CD4-positive, alpha-beta T cell (primary cell): ENCODE measurements at places on chromosomes 16 and 17.

DNA sequence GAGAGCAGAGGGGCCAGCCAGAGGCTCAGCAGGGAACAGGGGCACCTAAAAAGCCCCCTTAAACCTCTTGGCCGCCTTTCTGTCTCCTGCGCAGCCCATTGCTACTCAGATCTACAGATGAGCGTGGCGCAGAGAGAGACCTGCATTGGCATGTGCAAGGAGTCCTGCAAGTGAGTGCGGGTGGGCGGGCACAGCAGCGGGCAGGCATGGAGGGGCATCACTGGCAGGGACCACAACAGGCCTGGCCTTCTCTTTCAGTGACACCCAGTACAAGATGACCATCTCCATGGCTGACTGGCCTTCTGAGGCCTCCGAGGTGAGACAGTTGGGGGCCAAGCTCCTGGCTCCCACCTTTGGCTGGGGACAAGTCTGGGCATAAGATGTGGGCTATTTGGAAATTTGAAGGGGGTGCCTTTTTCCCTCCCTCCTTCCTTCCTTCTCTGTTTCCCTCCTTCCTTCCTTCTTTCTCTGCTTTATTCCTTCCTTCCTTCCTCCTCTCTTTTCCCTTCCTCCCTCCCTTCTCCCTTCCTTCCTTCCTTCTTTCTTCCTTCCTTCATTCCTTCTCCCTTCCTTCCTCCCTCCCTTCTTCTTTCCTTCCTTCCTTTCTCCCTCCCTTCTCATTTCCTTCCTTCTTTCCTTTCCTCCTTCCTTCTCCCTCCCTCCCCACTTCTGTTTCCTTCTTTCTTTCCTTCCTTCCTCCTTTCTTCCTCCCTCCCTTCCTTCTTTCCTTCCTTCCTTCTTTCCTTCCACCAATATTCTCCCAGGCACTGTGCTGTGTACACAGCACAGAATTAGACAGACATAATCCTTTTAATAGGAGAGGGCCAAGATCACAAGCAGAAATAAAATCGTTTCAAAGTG, 75.2 kb downstream of the SCNN1B start:
- no peak for DNase-seq

- no peak for DNase-seq
These were observed 25.1 kb upstream of the MMP2 start for GRCh38 chr16:55453909-55454308.

DNA sequence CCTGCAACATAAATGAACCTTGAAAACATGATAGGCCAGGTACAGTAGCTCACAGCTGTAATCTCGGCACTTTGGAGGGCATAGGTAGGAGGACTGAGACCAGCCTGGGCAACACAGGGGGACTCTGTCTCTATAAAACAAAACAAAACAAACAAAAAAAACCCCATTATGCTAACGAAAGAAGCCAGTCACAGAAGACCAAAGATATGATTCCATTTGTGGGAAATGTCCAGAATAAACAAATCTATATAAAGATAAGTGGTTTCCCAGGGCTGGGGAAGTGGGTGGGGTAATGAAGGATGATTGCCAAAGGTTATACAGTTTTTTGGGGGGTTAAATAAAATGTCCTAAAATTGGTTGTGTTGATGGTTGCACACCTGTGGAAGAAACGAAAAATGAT, 36.5 kb upstream of the SIAH1 start:
- no peak for DNase-seq

DNA sequence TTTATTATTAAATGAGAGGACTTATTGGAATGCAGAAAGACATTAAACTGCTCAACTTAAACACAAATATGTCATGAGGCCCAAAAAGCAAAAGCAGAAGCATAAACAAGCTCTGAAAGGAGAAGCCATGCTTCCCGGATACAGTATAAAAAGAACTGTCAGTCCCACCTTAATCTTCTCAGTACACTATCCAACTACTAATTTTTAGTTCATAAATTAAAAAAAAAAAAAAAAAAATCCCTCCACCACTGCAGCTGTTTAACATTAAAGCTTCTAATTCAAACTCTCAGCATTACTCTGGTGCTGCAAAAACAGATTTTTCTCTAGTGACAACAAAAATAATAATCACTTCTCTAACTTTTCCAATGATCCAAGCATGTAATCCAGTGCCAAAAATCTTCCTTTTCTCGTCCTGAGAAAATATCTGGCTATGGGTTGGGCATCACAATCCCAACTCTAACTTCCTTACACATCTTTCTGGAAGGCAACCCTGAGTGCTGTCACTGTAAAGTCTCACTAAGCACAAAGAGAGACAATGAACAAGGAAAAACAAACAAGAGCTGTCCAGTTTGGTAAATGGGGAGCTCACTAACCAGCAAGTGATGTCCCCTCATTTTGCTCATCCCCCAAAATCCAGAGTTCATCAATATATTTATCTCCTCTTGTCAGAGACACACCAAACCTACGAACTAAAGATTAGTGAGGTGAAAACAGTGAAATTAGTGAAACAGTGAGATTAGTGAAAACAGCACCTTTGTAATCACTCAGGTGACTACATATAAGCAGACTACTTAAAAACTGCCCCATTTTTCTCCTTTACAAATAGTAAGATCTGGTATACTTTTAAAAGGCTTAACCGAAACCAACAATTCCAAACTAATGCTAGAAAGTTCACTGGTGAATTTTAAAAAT, 5.5 kb downstream of the USP32 start:
- no peak for DNase-seq

DNA sequence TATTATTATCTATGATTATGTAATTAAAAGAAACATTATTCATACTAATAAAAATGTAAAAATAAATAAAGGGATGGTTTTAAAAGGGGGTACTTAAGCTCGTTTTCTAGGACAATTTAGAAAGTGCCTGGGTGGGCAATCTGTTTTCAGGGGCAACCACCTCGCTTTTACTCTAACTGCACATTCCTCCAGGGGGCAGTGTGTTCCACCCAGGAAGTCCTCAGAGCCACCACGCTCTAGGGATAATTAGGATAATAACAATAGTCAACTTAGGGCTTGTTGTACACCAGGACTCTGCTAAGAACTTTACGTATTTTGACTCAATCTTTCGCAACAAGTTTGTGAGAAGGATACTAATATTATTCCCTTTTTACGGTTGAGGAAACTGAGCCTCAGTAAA, 396.7 kb upstream of the MAF start:
- no peak for DNase-seq

DNA sequence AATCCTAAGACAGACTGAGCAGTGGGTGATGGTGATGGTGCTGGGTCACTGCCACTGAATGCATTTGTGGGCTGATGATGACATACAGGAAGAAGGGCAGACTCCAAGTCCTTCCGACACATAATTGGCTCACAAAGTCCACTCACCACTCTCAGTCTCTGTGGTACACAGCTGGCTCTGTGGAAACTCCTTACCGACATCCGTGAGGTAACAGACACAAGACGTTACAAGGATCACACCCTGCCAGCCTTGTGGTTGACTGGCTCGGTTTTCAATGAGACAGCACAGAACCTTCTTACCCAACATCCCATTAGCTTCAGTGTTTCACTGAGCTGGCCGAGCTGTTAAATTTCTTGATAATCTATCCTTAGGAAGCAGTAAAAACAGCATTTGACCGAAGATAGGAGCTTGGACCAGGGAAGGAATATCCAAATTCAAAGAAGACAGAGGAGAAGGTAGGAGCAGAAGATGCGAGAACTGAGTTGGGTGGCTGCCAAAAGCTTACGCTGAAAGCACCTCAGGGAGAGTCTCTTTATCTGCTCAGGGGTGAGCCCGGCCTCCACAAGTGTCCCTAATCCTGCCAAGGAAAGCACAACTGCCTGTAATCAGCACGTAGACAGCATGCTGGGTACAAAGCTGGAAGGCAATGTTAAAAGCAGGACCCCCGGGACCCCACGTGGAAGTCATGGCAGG, 5.5 kb upstream of the MXRA7 start:
- no peak for DNase-seq

DNA sequence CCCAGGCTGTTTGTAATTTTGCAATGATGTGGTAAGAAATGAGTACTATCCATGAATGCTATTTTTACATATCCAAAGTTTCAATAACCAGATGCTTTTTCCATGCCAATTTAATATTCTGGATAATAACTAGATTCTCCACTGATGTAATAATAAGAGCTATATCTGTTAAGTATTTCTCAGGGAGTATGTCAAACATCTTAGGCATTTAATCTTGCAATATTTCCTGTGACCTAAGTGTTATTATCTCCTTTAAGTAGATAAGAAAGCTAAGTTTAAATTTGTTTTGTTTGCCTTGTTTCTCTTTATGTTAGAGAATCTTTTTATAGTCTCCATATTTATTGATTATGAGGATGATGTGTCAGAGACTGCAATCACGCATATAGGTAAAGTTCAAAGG, 32.3 kb upstream of the HS3ST3A1 start:
- DNase-seq: no peak

GRCh38 chr16:873889-874288, 73.4 kb upstream of the GNG13 start:
- DNase-seq: no peak

DNA sequence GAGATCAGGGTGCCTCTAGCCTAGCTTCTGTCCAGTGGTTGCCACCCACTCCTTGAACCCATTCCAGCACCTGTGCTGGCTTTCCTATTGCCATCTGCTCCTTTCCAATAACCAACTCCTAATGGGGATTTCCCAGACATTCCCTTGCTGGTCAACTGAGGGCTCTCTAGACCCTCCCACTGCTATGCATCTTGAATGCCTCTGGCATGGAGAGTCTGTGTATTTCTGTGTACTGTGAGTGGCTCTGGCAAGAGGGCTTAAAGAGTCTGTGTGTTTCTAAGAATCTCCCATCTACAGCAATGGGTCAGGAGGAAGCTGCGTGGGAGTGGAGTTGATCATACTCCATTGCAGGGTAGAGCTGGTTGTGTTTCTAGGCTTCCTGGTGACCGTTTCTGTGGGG, 11.0 kb upstream of the EPN3 start:
- no peak for DNase-seq

- no peak for DNase-seq
These were observed 236.7 kb downstream of the ZFHX3 start for GRCh38 chr16:72811188-72811720.

DNA sequence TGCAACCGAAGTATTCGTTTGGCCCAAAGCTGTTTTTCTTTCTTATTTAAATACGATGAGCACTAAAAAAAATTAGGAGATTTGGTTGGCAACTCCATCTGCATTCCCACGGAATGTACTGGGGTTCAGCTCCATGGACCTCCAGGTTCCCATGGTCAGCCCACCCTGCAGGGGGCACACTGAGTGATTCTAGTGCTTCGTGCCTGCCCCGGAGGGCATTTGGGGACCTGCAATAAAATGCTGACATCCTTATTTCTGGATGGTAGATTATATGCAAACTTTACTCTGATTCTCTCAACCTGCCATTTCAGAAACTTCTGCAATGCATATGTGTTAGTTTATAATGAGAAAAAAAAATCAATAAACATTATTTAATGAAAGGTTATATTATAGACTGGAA, 339.4 kb downstream of the XYLT1 start:
- DNase-seq: peak; percentile 5

DNA sequence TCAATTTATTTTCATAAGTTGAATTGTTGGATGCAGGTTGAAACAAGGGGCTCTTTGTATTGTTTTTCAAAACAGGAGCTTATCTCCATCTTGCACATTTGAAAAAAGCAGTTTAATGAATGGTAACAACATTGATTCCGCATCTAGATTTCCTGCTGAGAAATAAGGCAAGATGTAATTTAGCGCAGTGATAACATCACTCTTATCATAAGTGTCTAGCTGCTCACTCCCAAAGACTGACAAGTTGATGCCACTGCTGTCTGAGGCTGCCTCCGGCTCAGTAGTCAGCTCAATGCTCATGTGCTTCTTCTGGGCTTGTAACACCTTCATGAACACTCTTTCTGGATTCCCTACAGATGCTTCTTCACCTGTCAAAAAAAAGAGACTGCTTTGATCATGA, 92.4 kb downstream of the KPNA2 start:
- DNase-seq: no peak

DNA sequence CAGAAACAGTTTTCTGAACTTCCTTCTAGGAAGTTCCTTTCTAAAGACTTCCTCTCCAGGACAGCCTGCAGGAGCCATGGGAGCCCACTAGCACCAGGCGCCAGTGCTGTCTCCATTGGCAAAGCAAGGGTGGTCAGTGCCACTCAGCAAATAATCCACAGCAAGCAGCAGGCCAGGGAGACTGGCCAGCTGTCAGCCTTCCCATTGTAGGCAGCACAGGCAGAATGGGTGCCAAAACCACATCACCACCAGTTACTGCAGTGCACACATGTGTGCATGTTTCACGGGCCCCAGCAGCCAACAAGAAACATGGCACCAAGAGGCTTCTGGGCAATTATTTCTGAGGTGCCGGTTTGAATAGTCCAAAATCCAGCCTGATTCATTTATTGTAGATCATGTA, 26.7 kb downstream of the DNASE1 start:
- no peak for DNase-seq

- DNase-seq: no peak
These were observed 5.8 kb upstream of the ADGRG1 start for GRCh38 chr16:57622361-57623250.

DNA sequence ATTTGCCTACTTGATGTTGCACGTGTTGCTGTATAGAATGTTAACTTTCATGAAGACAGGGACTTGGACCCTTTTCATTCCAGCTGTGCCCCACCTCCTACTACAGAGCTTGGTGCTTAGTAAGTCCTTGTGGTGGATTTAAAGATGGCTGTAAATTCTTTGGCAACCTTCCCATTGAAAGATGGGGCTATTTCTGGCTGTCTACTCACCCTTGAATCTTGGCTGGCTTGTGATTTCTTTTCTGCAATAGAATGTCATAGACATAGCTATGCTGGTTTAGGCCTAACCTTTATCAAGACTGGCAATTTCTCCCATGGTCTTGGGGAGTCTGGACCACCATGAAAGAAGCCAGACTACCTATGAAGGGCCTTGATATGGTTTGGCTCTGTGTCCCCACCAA, 59.0 kb downstream of the ACSM2A start:
- no peak for DNase-seq

GRCh38 chr16:66690106-66690847, 6.3 kb downstream of the CMTM4 start:
- DNase-seq: no peak

DNA sequence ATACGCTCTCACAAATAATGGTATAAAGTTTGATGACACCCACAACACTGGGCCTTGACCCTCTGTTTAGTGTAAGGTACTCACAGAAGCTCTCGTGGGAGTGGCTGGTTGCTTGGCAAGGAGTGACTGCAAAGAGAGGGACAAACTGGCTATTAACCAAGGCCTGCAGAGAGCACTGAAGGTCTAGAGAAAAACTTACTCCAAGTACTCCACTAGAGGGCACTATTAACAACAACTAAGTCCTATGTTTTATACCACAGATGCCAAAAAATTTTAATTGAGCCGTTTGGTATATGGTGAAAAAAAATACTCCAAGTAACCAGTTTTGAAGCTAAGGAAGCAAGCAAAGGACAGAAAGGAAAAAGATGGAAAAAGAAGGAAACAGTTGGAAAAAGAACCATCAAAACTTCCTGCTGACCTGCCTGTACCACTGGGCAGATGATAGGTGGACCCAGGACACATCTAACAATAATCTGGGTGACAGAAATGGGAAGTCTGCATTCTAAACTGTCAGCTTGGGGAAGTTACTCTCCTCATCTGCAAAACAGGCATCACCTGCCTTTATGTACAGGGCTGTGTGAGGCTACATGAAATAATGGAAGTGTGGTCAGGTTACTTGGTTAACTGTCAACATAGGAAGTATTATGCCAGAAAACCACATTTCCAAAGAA, 23.2 kb downstream of the DYNC1LI2 start:
- peak; percentile 55 for DNase-seq

- no peak for DNase-seq
These were observed 89.0 kb upstream of the LHX1 start for GRCh38 chr17:36848008-36848902.

GRCh38 chr16:17448640-17449638, 21.8 kb downstream of the XYLT1 start:
- DNase-seq: peak; percentile 71
